ENCODE measurements at places on chromosomes 5 and 9.

GRCh38 chr5:74199005-74199404 is 441.5 kb downstream of the ENC1 start:
- no peak for DNase-seq

DNA sequence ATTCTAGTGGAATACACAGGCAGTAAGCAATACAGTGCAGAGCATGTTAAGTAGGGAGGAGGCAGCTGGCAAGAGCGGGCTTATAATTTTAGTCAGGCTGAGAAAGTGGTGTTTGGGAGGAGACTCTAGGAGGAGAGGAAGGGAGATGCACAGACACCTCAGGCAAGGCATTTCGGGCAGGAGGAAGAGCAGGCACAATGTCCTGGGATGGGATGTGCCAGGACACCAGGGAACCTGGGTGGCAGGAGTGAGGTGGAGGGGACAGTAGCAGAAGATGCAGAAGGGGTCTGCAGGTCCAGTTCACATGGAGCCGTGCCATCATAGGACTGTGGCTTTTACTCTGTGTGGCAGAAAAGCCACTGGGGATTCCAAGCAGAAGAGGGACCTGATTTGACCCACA is 143.7 kb upstream of the FSTL4 start:
- no peak for DNase-seq

- DNase-seq: no peak
Measured at GRCh38 chr5:174734571-174735497, 10.5 kb downstream of the MSX2 start.

DNA sequence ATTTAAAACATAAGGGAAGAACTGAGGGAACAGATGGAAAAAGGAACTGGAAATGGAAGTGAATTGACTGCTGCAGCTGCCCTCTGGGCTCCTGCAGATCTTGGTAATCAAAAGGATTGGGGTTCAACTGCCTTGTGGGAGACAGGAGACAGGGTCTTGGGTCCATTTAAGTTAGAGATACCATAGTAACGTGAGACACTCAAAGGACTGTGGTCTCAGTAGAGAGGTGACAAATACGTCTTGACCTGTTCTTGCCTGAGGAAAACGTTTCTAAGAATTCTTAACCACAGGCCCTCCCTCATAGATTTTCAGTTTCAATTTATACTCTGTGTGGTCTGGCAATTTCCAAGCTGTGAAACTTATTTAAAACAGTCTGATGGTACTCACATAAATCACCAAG is 100.8 kb upstream of the DHFR start:
- peak; percentile 15 for DNase-seq

GRCh38 chr9:22863106-22863505 is 416.5 kb downstream of the DMRTA1 start:
- no peak for DNase-seq

DNA sequence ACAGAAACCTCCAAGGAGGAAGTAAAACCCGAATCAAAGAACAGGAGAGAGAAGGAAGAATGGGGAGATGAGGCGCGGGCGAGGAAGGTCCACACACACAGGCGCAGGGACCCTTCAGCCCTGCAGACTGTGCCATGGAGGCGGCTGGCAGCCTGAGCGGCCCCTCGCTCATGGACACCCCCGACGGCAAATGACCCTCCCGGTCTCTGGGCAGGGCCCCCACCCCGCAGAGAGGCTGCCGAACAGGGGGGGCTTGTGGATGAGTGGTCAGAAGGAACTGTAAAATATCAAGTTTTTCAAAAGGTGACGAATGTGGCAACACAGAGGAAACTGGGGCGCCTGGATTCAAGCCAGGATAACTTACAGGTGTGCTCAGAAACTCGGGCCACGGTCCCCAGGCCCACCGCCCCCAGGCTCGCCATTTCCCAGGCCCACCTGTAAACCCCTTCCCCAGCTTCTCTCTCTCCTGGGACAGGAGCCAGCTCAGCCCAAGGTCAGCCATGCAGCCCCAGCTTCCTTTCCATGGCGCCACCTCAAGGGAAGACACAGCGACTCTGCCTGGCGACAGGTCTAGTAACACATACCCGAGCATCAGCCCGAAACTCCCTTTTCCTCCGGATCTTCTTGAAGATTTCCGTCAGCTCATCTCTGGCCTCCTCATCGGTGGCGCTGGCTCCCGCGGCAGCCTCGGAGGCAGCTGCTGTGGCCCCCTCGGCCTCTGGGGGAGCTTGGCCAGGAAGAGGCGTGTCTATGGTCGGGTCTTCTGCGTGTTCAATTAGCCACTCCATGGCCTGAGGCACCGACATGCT is 16.5 kb downstream of the UBAC1 start:
- no peak for DNase-seq

DNA sequence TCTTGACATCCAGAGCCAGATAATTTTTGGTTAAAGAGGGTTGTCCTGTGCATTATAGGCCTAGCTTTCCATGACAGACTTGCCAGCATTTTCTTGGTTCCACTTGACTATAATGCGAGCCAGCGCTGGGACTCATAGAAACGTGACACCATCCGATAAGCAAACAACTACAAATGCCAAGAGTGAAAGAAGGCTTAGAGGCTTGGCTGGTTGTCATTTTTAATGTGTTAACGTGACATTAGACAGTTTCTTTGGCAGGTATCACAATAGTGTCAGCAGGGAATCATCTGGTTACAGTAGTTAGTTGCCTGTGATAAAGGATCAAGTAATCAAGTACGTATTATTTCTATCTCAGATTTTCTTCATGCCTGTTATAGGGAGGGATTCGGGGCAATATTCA is 20.0 kb upstream of the LIFR start:
- no peak for DNase-seq

DNA sequence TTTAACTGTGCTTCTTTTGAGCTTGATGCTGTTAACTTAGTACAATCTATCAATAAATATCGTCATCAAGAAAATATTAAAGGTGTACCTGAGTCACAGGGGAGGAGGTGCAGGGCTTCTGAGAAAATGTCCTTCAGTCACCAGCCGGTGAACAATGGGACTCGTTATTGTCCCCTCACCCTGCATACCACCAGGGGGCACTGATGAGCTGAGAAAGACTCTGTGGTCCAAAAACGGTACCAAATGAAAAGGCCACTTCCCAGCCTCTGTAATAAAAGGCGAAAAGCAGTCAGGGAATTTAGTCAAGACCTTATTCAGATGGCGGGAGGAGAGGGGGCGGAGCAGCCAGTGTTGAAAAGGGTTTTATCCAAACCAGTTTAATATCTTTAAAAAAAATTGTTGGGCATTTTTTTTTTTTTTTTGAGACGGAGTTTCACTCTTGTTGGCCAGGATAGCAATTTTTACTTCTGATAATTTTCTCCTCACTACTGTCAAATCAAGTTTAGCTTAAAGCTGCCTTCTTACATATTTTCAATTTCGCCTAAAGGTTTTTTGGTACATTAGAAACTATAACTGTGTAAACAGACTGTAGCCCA is 271.9 kb upstream of the ADAMTS16 start:
- peak; percentile 36 for DNase-seq

DNA sequence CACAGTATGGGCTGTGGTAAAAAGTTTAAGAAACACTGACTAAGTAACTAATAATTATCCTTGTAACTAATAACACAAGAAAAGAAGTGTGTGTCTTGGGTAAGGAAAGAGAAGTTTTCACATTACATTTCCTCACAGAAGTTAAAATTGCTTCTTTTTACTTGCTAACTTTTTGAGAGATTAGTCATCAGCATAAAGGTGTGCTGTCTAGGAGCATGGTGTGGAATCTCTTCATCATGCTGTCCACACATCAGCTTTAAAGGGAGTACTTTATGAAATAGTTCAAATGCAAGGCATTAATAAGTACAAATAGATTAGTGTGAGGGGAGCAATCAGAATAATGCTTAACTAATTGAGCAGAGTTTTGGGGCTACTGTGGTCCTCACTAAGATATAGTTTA is 29.8 kb downstream of the WDR36 start:
- DNase-seq: no peak

- peak; percentile 56 for DNase-seq
Measured at GRCh38 chr5:165209101-165209727, 1703.8 kb downstream of the MAT2B start.

GRCh38 chr5:57362951-57363350 is 119.7 kb downstream of the ACTBL2 start:
- no peak for DNase-seq

DNA sequence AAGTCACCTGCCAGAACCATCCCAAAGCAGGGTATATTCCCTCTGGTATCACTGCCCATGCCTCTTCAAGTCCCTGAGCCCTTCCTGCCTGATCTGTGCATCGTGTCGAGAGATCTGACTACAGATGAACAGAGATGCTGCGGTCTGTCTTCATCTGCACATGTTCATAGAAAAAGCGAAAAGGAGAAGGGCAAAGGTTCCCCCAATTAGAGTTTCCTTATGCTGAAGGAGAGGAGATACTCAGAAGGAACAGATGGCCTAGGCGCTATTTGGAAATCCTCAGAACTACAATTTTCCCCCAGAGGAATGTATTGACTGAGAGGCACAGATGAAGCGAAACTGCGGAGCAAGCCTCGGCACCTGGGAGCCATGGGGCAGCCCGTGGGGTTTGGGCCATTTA is 170.9 kb downstream of the SEC61B start:
- DNase-seq: no peak

DNA sequence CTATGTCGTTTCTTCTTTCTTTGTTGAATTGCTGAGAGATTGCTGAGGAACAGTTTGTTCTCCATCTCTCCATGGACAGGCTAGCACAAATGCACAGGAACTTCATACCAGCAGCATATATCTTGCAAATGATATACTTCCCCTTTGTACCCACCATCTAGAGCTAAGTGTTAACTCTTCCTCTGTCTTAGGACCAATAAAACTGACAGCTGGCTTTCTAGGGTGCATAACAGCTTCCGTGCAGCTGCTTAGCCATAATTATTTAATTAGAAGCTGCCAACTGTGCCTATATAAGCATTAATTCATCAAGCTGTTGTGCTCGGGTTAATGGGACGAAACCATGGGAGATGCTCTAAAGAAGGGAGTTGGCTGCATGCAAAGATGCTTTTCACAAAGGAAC is 38.7 kb downstream of the KCTD16 start:
- DNase-seq: peak; percentile 24

DNA sequence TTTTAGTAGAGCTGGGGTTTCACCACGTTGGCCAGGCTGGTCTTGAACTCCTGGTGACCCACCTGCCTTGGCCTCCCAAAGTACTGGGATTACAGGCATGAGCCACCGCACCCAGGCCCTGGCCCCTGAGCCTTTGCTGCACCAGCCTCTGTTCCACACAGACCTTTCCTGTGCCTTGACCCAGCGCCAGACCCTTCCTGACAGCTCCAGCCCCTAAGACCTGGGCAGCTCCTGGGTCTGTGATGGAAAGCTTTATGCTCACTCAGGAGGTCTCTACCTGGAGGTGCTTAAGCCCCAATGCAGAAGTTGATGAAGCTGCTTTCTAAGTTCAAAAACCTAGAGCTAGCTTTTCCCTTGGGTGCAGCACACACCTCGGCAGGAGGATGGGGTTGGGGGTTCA is 58.8 kb upstream of the NEK6 start:
- no peak for DNase-seq

- no peak for DNase-seq
Measured at GRCh38 chr9:68443624-68444023, 87.2 kb downstream of the PGM5 start.
